ENCODE measurements at places on chromosomes 1 and 21.

- H3K27me3 ChIP-seq = no peaks in the 10 kb centered on the region
- H3K27ac ChIP-seq = no peak overlapping the region
Measured at GRCh38 chr1:25672763-25673409, 56.3 kb downstream of the MAN1C1 start.

DNA sequence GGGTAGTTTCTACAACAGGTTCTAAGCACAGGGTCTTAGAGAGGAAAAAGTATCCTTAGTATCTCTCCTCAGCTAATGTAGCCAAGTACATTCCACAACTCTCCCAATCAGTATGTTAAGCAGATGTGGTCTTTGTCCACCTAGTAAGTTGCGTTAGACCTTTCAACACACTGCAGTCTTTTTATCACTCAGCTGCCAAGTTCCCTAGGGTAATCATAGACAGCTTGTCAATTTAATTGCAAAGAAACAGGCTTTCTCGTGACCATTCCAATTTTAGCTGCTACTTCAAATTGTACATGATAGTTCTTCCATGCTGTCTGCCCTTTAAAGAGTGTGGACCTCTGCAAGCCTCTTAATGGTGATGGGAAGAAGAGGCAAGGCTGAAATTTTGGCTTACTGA is 211.8 kb upstream of the PKN2 start:
- H3K4me1 ChIP-seq = no peaks in the 10 kb centered on the region
- no peaks in the 10 kb centered on the region for H3K36me3 ChIP-seq
- DNase-seq = no peak

- no peak overlapping the region for H3K4me3 ChIP-seq
- H3K27me3 ChIP-seq = no peaks in the 10 kb centered on the region
- no peak for DNase-seq
- no peak overlapping the region for H3K27ac ChIP-seq
- H3K36me3 ChIP-seq = no peaks in the 10 kb centered on the region
Measured at GRCh38 chr1:245520611-245521010, 365.8 kb downstream of the KIF26B start.

- no peak overlapping the region for H3K27ac ChIP-seq
- H3K27me3 ChIP-seq = no peaks in the 10 kb centered on the region
- H3K36me3 ChIP-seq = no peaks in the 10 kb centered on the region
- H3K4me3 ChIP-seq = no peak overlapping the region
- DNase-seq = no peak
- H3K4me1 ChIP-seq = no peaks in the 10 kb centered on the region
Measured at GRCh38 chr1:246136477-246136876, 370.6 kb downstream of the SMYD3 start.

- H3K27me3 ChIP-seq = no peaks in the 10 kb centered on the region
- no peak overlapping the region for H3K4me3 ChIP-seq
- no peak overlapping the region for H3K27ac ChIP-seq
- H3K4me1 ChIP-seq = no peaks in the 10 kb centered on the region
- no peak for DNase-seq
- H3K36me3 ChIP-seq = no peaks in the 10 kb centered on the region
Measured at GRCh38 chr1:87226341-87226760, 102.3 kb upstream of the LMO4 start.

- H3K4me1 ChIP-seq = peaks cover 42% of the 10 kb centered on the region
- peak; percentile 97 for DNase-seq
- 0 out of 2 replicates have a peak overlapping the region, but pooled peaks have one; percentile 9 for H3K4me3 ChIP-seq
- no peaks in the 10 kb centered on the region for H3K27me3 ChIP-seq
- peaks cover 15% of the 10 kb centered on the region for H3K36me3 ChIP-seq
Measured at GRCh38 chr1:160098852-160099561, 588 bp upstream of the IGSF8 start.

Measured in DND-41 (cell line).